ENCODE measurements at places on chromosomes 5 and 9. TPM values are rescaled to one million over a fixed set of nuclear protein-coding genes. Genes with fewer than 3 reads are reported as not detected.

The NOXA1 gene
- total RNA-seq, result 22.8 TPM

- H3K27ac ChIP-seq, result no peak overlapping the region
- no peak overlapping the region for H3K4me3 ChIP-seq
- H3K4me1 ChIP-seq, result no peaks in the 10 kb centered on the region
Observed at GRCh38 chr5:122377026-122377425, 65.0 kb downstream of the SNCAIP start.

The EGFLAM gene
- not detected for total RNA-seq

DNA sequence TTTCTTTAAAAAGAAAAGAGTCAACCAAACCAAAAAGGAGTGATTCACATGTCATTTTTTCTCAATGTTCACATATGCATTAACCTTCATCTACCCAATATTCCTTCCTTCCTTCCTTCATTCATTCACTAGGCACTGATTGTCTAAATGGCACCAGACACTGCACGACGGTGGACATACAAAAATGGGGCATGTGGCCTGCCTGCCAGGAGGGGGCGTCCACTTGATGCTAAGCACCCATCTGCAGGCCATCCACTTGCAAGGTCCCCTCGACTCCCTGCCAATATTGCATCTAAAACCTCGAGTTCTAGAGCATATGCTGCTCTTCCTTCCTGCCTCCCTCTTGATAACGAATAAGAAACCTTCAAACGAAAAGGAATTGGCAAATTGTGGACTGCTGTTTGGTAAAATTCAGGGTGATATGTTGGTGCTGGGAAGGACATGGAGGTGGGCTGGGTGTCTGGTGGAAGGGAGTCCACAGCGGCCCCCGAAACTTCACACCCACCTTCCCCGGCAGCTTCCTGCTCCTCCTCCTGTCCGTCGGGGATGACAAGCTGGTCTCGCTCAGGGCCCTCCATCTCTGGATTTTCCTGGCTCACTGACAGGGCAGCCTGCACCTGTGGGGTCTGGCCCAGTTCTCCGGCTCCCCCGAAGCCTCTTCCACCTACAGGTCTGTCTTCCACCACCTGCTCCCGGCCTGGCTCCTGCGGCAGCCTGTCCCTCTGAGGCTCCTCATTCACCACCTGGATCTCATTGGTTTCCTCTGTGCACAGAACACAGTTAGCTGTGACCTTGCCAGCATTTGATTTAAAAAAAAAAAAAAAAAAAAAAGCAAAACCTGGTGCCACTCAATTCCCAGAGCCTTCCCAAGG lies 64.3 kb downstream of the GOLM1 start:
- H3K4me1 ChIP-seq, result no peaks in the 10 kb centered on the region
- peaks cover 23% of the 10 kb centered on the region for H3K36me3 ChIP-seq
- H3K4me3 ChIP-seq, result no peak overlapping the region
- DNase-seq, result peak; percentile 51
- no peaks in the 10 kb centered on the region for H3K27me3 ChIP-seq
- H3K27ac ChIP-seq, result no peak overlapping the region

DNA sequence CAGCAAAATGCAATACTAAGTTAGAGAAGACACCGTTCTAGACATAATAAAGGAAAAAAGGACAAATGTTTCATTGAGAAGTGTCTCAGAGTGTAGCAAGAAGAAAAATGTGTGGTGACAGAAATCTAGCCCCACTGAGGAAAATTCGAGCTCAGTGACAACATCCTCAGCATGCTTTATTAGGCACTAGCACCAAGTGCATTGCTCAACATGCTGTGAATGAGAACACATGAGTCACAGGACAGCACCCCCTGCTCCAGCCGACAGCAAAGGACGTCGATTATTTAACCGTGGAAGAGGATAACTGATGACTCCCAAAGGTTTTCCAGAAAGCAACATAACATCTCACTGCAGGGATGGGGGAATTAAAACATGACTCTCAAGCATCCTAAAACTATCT lies 182.7 kb downstream of the GNAQ start:
- H3K4me1 ChIP-seq, result peaks cover 20% of the 10 kb centered on the region
- no peaks in the 10 kb centered on the region for H3K36me3 ChIP-seq
- no peak overlapping the region for H3K27ac ChIP-seq
- no peaks in the 10 kb centered on the region for H3K27me3 ChIP-seq
